Fibroblast of skin of left quadriceps (primary cell): ENCODE measurements at places on chromosomes 3 and 15.

DNA sequence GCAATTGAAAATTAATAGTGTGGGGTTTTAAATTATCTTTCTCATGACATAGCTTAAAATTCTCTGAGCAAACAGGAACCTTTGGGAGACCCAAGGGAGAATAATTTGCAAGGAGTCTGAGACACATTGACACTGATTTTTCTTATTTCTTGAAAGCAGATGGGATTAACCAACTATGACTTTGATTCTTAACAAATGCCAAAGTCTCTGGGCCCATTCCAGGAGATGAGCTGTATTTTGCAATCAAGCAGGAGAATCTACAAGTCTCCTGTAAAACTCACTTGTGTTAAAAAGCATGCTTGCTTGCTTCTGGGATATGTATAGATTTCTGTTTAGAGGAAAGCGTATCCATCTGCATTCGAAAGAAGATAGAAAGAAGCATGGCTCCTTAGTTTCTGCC lies 71.3 kb upstream of the STT3B start:
- DNase-seq: no peak

DNA sequence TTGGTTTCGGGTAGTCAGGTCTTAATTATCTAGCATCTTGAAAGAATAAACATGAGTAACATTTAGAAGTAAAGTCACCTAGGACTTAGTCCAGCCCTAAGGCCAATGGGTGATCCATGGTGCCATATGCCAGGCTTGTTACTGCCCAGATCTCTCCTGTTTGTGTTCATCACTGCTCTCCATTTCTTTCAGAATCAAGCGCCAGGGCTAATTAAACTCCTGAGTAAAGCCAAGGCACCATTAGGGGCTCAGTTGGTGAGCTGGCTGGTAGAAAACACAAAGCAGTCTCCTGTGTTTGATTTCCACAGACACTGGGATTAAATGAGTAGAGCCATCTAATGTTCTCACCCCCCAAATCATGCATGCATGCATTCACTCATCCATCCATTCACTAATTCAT lies 11.3 kb downstream of the CYP19A1 start:
- DNase-seq: no peak

DNA sequence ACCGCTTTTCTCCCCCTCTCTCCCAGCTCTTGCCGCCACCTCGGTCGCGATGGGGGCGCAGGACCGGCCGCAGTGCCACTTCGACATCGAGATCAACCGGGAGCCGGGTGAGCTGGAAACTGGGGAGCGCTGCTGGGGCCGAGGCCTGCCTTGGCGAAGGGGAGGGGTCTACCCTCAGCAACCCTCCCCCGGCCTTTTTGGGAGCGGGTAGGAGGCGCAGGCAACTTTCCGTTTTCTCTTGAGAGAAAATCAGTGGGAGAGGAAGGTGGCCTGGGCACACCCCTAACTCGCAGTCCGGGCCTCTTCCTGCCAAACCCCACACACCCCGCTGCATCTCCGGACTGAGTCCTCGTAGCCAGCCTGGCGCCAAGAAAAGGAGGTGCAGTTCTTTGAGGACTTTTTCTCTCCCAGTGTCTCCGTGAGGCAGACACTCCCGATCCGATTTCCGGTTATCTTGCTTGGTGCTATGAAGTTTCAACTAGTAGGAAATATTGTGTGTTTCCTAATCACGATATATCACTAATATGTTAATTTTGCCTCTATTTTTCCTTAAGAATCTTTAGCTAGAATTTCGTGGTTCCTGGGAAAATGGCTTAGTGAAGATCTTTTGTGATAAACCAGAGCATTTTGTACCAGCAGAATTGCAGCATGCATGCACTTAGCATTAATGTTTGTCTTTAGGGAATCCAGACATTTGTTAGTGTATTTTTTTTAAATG lies 631 bp downstream of the NKTR start:
- DNase-seq: peak; percentile 31

- no peak for DNase-seq
Measured at GRCh38 chr3:152403632-152404066, 134.9 kb downstream of the MBNL1 start.

- DNase-seq: no peak
Measured at GRCh38 chr15:73034221-73034620, 18.0 kb upstream of the NEO1 start.

DNA sequence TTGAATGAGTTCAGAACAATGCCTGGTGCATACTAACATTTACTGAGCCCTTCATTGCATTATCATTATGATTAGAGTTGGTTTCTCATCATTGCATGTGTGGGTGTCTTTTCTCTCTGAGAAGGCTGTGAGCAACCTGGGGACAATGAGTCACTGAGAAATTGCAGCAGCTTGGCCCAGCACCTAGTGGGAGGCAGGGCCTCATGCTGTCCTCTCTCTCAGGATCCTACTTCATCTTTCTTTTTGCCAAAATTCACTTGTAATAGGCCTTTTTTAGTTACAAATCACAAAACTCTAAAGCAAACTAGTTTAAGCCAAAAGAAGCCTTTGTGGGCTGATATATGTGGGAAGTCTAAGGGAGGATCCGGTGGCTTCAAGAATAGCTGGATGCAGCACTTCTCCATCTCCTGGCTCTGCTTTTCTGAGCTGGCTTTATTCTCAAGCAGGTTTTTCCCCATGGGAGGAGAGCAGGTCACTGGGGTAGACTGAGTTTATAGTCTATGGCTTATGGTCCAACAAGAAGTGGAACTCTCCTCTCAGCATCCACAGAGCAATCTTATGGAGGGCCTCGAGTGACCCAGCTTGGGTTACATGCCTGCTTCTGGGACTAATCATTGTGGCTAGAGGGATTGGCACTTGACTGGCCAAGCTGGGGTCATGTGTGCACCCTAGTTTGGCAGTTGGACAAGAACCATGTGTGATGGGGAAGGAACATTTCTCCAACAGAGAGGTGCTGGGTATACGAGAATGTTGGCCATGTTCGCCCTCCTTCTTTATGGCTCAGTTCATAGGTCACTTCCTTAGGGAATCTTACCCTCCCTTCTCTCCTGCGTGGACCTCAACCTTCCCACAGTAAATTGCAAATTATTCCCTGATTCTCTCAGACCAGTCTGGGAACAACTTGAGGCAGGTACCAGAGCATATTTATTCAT lies 8.7 kb upstream of the CAMK1 start:
- no peak for DNase-seq

DNA sequence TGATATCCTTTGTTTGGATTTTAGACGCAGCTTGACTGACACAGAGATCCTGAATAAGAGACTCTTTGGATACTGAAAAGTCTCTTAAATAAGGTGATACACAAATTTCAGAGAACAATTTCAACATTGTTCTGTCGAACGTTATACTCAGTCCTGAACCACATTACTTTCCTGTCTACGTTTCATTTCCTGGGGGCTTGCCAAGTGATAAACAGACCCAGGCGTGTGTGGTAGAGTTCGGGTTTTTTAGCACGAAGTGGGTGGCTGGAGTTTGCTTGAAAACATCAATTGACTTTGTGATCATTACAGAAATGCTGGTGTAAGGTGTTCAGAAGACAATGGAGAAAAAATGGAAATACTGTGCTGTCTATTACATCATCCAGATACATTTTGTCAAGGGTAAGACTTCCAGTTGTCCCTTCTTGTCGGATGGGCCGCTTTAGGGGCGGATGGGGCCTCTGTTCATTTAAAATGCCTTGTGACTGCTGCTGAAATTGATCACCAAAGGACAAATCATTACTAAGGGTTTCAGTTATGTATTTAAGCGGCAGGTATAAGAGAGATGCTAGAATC lies at the start of gene CD96:
CD96 (plus strand) TSS at position 287 of the 573 bp plus-strand sequence; CDS start at position 339, 52 bp downstream.
- DNase-seq: no peak

DNA sequence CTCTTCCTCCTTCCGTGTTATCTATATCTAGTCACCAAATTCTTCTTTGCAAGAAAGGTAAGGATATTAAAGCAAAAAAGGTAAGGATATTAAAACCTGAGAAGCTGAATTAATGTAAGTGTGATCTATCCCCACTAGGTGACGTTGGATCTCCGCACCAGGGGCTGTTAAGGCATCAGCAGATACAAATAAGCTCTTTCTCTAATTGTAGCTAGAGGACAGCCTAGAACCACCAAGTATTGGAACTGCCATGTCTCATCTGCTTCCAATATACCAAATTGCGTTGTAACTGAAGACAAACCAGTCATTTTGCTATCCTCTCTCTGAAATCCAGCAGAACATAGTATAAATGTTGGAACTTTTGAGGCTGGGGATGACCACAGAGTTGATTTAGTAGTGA lies 471.2 kb upstream of the TGFBR2 start:
- DNase-seq: no peak

DNA sequence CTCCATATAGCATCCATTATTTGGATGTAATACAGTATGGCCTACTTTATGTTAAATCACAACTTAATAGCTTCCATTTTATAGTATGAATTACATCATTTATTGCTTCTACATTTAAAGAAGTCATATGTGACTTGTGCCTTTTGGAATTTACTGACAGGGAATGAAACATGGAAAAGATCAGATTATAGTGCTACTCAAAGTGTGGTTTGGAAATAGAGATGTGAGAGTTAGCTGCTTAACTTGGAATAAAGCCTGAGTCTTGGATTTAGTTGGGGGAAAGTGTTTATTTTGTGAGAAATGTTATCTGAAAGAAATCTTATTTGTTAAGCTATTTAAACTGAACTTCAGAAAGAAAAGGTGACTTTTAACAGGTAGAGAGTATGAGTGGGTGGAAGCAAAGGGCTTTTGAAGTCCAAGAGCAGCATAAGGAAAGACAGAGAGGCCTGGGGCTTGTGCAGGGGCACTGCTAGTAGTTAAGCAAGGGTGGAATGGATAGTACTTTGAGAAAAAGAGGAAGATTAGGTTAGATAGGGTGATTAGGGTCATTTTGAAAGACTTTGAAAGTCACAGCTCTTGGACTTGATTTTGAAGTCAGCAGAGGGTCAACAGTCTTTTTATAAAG lies 60.5 kb downstream of the SLMAP start:
- peak; percentile 13 for DNase-seq

DNA sequence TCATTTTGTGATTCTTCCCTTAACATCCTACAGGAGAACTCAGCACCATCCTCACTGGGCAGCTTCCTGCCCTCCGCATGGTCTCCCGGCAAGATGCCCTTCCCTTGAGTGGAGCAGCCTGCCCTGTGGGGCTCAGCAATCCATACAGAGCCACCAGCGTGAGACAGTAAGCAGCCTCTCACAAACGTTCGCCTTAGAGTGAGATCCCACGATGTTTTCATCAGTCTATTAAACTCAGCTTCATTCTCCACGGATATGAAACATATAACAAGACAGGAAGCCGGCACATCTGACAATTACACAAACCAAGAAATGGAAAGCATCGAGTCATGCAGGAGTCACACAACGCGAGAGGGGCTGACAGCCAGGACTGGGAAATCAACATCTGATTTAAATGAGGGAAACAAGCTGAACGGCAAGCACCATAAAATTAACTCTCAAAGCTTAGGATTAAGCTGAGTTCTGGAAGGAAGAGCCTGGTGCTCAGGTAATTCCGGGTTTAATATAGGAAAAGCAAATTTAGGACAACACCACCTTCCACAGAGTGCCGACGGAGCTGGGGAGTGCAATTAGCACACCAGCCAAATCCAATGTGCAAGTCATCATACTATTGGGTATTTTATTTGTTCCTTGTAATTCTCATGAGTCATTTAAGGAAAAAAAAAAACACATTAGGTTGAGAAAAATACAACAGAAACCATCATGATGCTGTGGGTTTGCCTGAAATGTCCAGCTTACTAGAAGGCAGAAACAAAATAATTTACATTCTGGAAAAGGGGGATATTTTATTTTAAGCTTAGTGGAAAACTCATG lies 272.0 kb downstream of the OCA2 start:
- DNase-seq: peak; percentile 51

DNA sequence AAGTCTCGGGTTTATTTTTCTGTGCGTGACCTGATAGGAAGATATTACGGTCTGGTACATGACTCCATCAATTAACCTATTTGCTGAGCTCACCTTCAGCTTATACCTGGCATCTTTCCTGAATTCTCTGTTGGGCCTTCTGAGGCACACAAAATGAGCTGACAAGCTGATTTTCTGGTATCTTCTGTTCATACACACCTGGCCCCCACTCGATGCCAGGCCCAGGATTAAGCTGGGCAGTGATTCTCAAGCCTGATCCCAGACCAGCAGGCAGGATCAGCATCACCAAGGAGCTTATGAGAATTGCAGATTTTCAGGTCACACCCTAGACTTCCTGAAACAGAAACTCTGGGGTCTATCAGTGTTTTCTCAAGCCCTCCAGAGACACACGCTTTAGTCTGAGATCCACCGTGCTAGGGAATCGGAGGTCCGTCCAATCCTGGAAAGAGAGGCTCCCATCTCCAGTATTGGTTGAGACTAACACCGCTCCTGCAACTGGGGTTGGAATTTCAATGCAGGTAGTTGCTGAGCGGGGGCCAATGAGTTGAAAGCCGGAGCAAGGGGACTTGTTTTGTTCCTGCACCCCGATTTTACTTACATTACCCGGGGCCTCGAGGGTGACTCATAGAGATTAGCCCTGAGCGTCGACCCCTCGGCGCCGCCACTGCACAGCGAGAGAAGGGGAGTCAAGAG lies 636 bp upstream of the EIF1B start:
- no peak for DNase-seq

GRCh38 chr3:141485641-141486495 lies 959 bp upstream of the RASA2 start:
- no peak for DNase-seq

DNA sequence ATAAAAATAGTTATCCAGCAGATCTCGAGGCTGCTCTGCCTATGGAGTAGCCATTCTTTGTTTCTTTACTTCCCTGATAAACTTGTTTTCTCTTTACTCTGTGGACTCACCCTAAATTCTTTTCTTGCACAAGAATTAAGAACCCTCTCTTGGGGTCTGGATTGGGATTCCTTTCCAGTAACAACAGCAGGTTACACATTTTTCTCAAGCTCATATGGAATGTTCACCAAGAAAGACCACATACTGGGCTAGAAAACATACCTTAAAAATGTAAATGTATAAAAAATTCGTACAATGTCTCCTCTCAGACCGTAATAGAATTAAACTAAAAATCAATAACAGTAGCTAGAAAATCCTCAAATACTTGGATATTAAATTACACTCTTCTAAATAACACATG lies 299.2 kb downstream of the CNTN3 start:
- DNase-seq: peak; percentile 8

- DNase-seq: no peak
Measured at GRCh38 chr3:46974421-46975171, 1.9 kb downstream of the CCDC12 start.

GRCh38 chr3:52099001-52099401 lies 42.6 kb upstream of the DUSP7 start:
- no peak for DNase-seq

DNA sequence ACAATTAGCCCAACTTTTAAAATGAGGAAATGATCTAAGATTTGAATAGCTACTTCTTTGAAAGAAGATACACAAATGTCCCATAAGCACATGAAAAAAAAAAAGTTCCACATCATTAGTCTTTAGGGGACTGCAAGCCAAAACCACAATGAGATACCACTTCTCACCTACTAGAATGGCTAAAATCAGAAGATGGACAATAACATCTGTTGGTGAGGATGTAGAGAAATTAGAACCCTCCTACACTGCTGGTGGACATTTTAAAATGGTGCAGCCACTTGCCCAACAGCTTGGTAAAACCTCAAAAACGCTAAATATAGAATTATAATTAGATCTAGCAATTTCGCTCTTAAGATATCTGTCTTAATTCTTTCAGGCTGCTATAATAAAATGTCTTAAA lies 77.1 kb downstream of the MEX3B start:
- no peak for DNase-seq
